DMS79 (cell line): ENCODE measurements at places on chromosomes 6 and 20.

- no peak for DNase-seq
Measured at GRCh38 chr6:38180586-38180985, 361.1 kb downstream of the ZFAND3 start.

DNA sequence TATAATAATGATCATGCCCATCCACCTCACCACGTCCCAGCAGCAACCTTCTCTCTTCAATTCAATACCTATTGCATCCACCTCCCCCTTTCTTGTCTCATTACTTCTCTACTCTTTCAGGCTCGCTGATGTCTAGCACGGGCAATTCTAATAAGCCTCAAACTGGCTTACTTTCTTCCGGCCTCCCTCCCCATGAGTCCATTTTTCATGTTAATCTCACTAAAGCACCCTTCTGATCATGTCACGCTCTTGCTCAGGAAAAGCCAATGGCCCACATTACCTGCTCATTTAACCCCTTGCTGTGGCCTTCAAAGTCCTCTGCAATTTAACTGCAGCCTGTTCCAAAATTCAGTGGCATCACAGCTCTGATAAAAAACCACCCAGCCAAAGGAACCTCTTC is 105.1 kb downstream of the UTRN start:
- no peak for DNase-seq

GRCh38 chr6:163446549-163446948 is 32.0 kb downstream of the QKI start:
- no peak for DNase-seq

DNA sequence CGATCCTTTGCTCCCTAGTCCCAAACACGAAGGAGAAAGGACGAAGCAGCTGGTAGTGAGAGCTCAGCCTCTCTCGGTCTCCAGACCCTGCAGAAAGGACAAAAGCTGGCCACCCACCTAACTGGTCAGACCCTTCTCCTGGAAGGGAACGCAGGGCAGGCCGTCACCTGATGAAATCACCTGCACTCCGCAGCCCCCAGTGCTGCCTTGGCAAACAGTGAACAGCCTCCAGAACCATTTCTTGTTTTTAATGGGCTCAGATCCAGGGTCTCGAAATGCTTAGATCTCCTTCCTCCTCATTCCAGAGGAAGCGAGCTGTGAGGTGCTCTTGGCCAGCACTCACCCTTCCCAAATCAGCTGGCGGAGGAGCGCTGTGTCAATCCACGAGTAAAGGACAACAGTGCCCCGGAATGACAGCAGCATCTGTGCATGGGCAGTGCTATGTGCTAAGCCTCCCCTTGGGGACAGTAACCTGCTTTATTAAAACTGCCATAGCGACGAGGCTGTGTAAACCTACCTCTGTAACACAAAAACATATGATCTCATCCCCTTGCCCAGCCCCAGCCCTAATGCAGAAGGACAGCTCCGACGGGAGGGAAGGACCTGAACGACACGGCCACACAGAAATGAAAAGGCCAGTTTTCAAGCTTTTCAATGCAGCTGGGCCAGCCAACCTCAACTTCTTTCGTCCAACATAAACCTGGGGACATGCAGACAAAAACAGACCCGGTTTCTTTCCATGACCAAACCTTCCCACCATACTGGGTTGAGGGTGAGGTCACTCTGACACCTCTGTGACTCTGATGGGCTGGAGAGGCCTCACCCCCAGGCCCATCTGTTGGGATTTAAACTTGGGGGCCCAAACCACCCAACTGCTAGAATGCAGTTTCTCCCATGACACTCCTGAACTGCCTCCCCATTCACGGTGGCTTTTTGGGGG is 43.3 kb downstream of the SULF2 start:
- DNase-seq = no peak

GRCh38 chr20:50434653-50435396 is 75.4 kb upstream of the PTPN1 start:
- no peak for DNase-seq

DNA sequence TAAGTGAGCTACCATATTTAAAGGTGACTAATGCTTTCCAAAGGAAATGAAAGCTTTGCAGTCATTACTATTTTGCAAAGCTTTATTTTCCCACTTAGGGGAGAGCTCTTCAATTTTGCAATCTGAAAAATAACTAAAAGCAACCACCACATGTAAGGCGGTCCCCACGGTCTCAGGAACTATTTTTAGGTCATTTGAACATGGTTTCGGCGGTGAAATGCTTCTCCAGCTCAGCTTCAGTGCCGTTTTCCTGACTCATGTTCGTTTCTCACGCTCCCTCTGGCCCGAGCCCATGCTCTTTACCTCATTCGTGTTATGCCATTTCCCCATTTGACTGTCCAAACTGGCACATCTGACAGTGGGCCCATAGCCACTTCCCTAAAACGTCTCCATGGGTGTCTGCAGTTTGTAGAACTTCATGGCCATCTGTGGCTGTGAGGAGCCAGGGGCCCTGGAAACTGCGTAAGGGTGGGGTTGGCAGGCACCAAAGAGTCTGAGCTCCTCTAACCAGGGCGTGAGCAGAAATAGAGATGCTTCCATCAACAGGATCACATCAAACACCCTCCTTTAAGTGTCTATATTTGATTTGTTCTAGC is 46.5 kb downstream of the ADTRP start:
- DNase-seq = no peak

DNA sequence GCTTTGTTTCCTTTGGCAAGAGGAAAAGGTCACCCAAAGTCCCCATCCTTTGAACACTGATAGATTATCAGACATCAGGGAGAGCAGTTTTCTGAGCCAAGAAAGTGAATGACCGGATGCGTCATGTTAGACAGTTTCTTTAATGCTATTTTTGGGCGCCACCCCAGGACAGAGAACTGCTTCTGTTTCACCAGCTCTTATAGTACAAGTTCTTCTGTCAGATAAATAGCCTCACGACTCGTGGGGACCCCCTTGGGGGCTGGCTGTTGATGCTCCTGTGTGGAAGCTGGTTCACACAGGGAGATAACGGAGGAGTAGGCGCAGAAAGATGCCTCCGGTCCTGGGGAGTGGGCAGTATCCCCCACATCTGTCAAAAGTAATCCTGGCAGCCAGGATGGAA is 54.6 kb downstream of the NPEPL1 start:
- DNase-seq = no peak

- no peak for DNase-seq
Measured at GRCh38 chr20:59564171-59564570, 40.2 kb upstream of the PHACTR3 start.

- DNase-seq = no peak
Measured at GRCh38 chr6:105120570-105120969, 59.2 kb downstream of the POPDC3 start.
